Cerebellum (tissue), 4 donors: ENCODE measurements at places on chromosomes 6 and 20. TPM values are rescaled to one million over a fixed set of nuclear protein-coding genes. Genes with fewer than 3 reads are reported as not detected.

GRCh38 chr6:132713352-132714134, at the start of gene VNN1:
TSS of gene VNN1 (minus strand) at chr6:132714055. CDS start at chr6:132714035, 20 bp downstream.
- no peak for DNase-seq

DNA sequence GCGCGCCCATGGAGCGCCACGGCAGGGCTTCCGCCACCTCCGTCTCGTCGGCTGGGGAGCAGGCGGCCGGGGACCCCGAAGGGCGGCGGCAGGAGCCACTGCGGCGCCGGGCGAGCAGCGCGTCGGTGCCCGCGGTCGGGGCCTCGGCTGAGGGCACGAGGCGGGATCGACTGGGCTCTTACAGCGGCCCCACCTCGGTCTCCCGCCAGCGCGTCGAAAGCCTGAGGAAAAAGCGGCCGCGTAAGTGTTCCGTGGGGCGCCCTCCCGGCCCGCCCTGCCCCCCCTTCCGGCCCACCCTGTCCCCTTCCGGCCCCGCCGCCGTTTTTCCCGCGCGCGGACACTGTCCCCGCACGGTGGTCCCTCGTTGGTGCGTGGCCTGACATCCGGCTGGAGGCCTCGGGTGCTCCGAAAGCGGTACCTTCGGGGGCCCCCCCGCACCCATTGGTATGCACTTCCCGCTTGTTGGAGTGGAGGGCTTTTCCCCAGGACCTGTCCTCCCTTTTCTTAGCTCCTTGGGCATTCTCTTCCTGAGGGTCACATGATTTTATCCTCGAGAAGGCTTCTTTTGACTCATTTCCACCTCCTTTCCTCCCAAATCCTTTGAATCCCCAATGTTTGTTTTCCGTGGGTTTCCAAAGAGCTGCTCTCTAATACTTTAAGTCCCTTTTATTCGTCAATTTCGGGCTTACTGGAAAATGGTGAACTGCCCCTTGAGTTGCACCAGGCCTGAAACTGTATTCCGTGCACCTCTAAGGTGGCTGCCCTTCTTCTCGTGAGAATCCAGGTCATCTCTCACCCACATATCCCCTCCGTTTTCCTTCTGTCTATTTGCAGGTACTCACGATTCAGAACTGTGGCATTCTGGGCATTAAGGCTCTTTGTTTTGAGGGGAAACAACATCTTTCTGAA, 556 bp downstream of the PANK2 start:
- peak; percentile 28 for DNase-seq

DNA sequence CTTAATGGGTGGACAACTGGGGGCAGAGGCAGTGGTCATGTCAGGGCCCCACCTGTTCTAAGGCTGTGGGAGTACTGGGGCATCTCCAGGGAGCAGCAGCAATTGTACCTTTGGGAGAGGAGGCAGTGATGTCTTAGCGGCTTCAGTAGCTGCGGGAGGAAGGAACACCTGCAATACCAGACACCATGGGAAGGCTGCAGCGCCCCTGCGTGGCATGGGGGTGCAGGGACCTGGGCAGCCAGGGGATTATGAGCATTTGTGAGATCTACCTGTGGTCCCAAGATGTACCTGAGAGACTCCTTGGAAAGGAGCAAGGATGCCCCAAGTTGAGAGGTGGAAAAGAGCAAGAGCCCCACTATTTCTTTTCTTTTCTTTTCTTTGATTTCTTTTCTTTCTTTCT, 112.1 kb upstream of the GPR6 start:
- no peak for DNase-seq

Gene TBXT
- not detected for total RNA-seq

Gene CTSZ
- 14.1 TPM for total RNA-seq

Gene CALHM6
- 2.8 TPM for total RNA-seq
